ENCODE measurements at places on chromosomes 1 and 21.

- DNase-seq = no peak
These were observed 67.4 kb downstream of the RGS18 start for GRCh38 chr1:192225703-192226102.

DNA sequence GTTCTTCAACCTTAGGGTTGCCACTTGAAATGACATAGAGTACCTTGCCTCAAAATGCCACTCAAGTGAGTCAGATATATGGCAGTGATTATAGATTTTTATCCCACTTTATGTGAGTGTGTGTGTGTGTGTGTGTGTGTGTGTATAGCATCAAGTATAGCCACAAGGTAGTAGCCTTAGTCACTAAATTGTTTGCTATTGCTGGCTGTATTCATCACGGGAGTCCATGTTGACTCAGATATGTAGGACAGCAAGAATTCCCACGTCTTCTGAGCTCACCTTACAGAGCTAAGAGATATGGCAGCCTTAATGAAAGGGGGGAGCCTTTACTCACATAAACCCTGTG lies 9.3 kb downstream of the ETS2 start:
- DNase-seq = no peak

- no peak for DNase-seq
These were observed 55.1 kb downstream of the OVGP1 start for GRCh38 chr1:111372336-111372965.

- no peak for DNase-seq
These were observed 60.8 kb upstream of the PRKACB start for GRCh38 chr1:84083307-84083706.

- no peak for DNase-seq
These were observed 9.1 kb upstream of the PSMB2 start for GRCh38 chr1:35650416-35650815.

- no peak for DNase-seq
These were observed 27.1 kb downstream of the SLC30A1 start for GRCh38 chr1:211551638-211552460.

DNA sequence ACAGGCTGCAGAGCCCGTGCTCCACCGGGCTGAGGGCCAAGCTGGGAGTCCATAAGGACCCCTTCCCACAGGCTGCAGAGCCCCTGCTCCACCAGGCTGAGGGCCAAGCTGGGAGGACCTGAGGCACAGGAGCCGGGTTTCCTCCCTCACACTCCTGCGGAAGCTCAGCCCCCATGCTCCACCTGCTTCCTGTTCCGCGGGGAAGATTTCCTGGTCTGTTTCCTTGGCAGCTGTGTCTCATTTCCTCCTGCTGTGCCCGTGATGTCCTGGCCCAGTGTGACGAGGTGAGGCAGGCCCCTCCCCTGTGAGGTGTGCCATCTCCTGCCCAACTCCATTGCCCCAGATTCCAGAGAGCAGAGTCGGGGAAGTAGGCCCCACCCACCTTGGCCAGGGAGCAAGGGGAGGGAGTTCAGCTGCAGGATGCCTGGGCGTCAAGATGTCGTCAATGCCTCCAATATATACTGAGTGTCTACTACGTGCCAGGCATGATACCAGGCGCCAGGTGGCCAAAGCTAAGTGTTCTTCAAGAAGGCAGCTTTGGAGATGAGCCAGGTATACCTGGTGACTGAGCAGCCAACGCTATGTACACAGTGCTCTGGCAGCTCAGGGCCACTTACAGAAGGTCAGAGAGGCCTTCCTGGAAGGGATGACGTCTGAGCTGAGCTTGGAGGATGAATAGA lies 58.8 kb downstream of the NAV1 start:
- no peak for DNase-seq
